DMS79 (cell line): ENCODE measurements at places on chromosomes 1 and 21.
A peak's percentile ranks its signal among the peaks of the same experiment; 100 is the strongest.

- no peak for DNase-seq
Measured at GRCh38 chr1:174189428-174190062, 30.2 kb downstream of the RABGAP1L start.

DNA sequence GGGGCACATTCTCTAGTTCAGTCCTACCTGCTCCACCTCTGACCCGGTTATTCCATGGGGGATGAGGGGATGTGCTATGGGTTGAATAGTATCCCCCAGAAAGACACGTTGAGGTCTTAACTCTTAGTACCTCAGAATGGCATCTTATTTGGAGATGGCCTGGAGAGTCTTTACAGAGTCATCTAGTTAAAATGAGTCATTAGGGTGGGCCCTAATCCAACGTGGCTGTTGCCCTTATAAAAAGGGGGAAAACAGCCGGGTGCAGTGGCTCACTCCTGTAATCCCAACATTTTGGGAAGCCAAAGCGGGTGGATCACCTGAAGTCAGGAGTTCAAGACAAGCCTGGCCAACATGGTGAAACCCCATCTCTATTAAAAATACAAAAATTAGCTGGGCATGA, 5.7 kb downstream of the TMPRSS3 start:
- no peak for DNase-seq

- DNase-seq, result no peak
Measured at GRCh38 chr1:225700164-225700821, 47.4 kb upstream of the ENAH start.

GRCh38 chr1:29232387-29232786, 1.7 kb upstream of the MECR start:
- DNase-seq, result no peak

GRCh38 chr1:3315399-3316339, 138.8 kb upstream of the ARHGEF16 start:
- peak; percentile 79 for DNase-seq

- no peak for DNase-seq
Measured at GRCh38 chr1:51968632-51969031, 21.9 kb downstream of the RAB3B start.

- no peak for DNase-seq
Measured at GRCh38 chr1:163585796-163586195, 264.0 kb downstream of the NUF2 start.
